HepG2 (cell line): ENCODE measurements at places on chromosomes 13 and 19. TPM values are rescaled to one million over a fixed set of nuclear protein-coding genes. Genes with fewer than 3 reads are reported as not detected.

GRCh38 chr13:93004919-93005318 lies 221.7 kb upstream of the GPC6 start:
- peak; percentile 25 for DNase-seq

DNA sequence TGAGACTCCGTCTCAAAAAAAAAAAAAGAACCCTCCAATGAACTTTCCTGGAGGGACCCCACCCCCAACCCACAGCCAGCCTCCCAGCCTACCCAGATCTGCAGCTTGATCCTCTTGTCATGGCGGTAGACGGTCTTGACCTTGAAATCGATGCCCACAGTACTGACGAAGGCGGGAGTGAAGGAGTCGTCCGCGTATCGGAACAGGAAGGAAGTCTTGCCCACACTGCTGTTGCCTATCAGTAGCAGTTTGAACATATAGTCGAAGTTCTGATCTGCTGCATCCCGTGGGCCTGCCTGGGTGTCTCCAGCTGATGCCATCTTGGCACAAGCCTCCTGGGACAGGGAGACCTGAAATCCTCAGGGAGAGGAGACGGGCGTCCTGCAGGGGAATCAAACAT lies 2.4 kb downstream of the RAB3D start:
- no peak for DNase-seq

DNA sequence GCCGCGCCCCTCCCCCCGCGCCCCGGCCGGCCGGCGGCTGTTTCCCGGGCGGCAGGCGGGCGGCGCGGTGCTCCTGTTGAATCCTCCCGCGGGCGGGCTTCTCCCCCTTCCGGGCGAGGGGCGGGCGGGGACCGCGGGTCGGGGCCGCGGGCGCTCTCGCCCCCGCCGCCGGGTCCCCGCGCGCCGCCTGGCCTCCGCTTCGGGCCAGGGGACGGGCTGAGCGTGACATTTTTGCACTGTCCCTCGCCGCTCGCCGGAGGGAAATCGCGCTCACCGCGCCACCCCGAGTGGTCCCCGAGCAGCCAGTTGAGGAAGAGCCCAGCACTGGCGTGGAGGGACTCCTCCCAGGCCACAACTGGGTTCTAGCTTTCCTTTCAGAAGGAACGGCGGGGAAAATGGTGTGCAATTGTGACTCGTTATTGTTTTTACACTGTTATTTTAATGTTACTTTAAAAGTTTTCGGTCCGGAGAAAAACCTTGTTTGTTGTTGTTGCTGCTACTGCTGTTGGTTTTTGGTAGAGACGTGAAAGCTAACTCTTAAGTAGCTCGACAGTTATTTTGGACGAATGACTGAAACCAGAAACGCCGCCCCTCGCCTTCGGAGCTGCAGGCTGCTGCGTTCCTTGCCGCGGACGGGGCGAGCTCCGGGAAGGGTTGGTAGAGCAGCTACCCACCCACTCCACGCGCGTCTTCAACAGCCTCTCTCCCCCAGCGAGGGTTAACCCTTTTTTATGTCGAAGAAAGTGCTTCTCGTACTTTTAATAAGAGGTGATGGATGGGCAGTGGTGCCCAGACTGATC lies 959 bp downstream of the PDS5B start:
- DNase-seq = peak; percentile 41

DNA sequence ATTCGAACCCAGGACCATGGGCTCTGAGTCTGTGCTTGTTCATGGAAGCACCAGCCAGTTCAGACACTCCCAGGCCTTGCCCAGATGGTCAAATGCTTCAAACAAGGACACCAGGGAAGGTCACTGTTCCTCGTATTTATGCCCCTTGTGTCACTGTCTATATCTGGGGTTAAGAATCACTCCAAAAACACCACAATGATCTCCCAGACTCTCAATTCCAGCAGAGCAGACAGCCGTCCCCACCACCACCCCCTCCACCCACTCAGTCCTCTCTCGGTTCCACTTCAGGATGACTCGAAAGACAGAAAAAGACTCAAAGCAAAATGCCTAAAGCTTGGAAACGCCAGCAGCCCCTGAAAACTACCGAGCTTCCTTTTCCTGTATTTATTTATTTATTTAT lies 79.0 kb downstream of the INSR start:
- DNase-seq = no peak

The TPRX1 gene
- total RNA-seq = not detected in 2 replicates

GRCh38 chr19:44644402-44645016 lies 799 bp downstream of the PVR start:
- peak; percentile 34 for DNase-seq

DNA sequence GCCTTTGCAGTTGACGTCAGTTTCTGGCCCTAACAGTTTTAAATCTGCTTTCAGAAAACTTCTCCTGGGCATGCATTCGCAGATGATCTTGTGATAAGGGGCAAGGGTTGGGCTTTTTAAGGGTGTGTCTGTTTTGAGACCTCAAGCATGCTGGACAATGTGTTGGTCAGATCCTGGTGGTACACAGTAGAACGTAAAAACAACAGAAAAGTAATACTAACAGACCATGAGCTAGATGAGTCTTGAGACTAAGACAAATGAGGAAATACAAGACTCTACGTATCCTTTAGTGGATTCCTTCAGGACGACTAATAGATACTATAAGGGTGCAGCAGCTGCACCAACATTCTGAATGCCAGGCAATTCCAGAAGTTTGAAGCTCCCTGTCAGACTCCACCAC lies 237.6 kb downstream of the DNAJC15 start:
- no peak for DNase-seq

DNA sequence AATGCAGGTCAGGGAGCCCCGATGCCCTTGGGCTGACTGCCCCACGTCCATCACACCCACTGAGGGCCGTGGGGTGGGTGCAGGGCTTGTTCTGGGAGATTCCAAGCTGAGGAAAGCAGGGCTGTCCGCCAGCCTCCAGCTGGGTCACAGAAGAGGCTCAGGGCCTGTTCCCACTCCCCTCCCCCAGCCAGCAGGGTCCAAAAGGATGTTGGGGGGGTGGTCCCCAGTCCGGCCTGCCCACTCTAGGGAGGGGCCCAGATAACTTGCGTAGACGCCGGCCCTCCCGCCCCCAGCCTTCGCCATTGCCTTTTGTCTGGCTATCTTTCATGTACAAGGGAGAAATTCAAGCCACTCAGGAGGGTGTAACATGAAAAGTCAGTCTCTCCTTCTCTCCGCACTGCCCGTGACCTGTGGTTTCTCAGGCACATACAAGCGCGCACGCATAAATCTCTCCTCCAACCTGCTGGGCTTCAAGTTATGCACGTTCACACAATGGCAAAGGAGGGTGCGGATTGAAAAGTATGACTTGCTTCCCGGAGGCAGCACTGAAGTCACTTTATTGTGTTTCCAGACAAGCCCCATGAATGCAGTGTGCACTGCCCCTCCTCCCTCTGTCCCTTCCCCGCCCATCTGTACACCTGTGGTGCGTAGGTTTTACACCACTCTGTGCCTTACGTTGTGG lies 20.2 kb downstream of the CARM1 start:
- DNase-seq = no peak

DNA sequence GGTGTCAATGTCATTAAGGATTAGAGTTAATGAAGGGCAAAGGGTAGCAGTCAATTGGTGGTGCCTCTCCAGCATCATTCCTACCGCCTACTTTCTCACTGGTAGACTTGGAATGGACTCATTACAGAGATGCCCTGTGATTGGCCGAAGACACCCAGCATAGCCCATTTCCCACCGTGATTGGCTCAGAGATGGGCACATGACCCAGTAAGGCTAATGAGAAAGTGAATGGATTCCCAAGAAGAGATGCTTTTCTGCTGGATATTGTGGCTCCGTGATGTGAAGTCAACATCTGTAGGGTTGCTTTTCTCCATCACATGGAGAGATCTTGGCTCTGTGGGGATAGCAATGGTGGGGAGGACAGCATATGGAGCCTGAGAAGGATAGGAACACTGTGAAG lies 11.6 kb downstream of the VSIG10L start:
- no peak for DNase-seq

The KLF12 gene
- 0.66 and 1.2 TPM in 2 replicates for total RNA-seq

DNA sequence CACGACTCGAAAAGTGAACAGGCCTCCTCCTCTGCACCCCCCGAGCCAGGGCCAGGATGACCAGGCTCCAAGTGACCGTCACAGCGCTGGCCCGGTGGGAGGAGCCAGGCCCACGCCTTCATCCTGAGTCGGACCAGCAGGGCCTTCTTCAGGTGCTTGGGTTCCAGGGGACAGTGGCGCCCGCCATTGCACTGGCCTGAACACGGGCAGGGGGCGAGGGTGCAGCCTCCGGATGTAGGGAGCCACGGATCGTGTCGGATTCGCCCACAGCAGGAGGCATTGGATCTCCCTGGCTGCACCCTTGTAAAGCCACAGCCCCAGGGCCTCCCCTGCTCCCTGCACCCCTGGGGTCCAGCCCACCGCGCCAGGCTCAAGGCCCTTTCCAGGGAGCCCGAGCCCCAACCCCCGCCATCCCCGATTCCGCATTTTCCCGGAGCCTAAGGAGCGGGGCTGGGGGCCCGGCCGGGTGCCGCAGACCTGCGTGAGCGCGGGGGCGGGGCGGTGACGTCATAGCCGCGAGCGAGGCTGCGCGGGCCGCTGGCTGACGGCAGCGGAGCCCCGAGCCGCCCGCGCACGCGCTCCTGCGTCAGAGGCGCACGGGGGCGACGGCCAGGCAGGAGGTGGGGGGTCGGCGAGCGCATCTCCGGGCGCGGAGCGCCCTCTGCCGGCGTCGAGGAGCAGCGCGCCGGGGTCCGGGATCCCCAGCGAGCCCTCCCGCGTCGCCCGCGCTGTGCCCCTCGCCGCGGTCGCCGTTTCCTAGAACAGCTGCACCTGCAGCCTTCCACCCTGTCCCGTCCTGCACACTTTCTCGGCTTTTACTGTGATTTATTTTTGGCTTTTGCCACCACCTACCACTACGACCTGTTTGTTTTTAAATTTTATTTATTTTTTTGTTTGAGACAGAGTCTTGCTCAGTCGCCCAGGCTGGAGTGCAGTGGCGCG lies 1.5 kb upstream of the ATP5F1D start:
- DNase-seq = peak; percentile 62

The SOX1 gene
- total RNA-seq = not detected in 2 replicates

- DNase-seq = peak; percentile 27
Measured at GRCh38 chr19:19597809-19598306, 20.6 kb downstream of the PBX4 start.

The ITPKC gene
- 11.2 and 11.3 TPM in 2 replicates for total RNA-seq

DNA sequence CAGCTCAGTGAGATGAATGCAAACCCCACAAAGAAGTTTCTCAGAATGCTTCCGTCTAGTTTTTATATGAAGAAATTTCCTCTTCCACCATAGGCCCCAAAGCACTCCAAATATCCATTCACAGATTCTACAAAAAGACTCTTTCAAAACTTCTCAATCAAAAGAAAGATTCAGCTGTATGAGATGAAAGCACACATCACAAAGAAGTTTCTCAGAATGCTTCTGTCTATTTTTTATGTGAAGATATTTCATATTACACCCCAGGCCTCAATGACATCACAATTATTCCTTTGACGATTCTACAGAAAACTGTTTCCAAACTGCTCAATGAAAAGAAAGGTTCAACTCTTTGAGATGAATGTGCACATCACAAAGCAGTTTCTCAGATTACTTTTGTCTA lies 1819.4 kb downstream of the UQCRFS1 start:
- DNase-seq = no peak

GRCh38 chr13:29935309-29935981 lies 85.0 kb upstream of the UBL3 start:
- no peak for DNase-seq

DNA sequence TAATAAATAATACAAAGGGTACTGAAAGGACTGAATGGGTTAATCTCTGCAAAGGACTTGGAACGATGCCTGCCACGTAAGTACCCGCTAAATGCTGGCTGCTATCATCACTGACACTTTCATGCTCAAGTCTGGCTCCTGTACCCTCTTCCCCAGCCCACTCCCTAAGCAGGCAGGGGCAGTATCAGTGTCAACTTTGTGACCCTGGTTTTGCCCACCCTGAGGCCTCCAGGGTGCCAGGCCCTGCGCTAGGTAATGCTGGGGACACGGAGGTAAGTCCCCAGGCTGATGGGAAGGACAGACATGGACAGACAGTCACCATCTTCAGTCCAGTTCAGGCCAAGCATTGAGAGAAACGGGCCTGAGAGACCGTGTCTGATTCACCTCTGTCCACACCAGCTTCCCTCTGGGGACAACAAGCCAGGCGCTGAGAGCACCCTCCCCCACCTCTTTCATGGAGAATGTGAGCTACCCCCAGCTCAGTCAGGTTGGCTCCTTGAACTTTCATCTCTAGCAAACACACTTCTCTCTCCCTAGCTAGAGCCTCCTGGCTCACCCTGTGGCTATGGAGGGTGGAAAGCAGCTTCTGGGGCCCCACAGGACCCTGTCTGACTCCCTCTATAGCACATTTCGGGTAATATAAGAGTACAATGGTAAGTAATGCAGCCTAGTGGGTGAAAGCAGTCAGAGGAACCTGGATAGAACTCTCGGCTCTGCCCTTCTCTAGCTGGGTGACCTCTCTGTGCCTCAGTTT lies 800 bp downstream of the ETFB start:
- peak; percentile 95 for DNase-seq

The SMAD9 gene
- 4.2 and 6.3 TPM in 2 replicates for total RNA-seq

DNA sequence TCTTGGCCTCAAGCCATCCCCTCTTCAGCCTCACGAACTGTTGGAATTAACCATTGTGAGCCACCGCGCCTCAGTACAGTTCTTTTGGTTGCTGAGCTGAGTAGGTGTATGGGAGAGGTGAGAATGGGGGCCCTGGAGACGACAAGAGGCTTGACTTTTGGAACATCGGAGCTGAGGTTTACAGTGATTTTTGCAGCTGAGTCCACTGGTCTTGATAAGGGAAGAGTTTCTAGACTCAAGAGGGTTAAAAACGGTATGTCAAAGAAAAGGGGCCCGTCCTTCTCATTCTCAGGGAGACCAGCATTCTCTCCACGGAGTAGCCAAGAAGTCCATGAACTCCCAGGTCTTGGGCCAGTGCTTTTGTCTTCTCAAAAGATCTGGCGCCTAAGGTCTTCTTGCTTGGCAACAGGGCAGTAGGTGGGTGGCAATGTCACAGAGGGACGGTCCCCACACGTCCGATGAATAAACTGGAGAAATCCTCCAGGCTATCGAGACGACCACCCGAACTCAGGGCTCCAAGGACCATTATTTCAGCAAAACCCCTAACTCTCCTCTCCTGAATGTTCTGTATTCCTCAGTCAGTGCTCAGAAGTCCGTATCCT lies 6.4 kb upstream of the QTRT1 start:
- DNase-seq = no peak

DNA sequence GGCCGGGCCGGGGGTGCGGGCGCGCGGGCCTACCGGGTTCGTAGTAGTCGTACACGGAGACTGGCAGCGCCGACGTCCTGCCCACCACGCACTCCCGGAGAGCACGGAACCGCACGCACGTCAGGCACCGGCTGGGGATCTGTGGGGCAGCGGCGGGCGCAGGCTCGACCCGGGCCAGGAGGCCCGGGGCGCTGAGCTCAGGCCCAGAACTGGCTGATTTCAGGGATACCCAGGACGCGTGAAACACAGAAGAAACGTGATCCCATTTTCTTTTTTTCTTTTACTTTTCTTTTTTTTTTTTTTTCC lies 9.0 kb downstream of the F2RL3 start:
- no peak for DNase-seq

The CTXN1 gene
- 0.11 and 0.36 TPM in 2 replicates for total RNA-seq

GRCh38 chr13:35136585-35136984 lies 194.5 kb downstream of the NBEA start:
- DNase-seq = no peak
